ENCODE measurements at places on chromosomes 16 and 17.

DNA sequence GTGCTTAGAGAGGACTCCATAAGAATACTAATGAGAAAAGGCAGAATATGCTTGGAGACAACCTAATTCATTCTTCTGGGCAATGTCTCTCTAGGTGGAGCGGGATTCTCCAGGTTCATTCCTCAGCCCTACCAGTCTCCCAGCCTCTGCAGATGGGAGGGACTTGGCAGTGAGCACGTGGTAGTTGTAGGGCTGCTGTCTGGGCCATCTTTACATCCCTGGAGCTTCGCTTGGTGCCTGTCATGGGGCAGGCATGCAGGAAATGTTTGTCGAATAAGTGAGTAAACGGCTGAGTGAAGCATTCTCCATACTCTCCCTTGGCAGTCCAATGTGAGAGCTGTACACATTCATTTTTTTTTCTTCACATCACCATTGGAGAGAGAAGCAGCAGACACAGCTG is 387.5 kb downstream of the UTP18 start:
- DNase-seq: no peak

- no peak for DNase-seq
These were observed 29.0 kb downstream of the HELZ start for GRCh38 chr17:67215991-67216421.

- DNase-seq: no peak
These were observed 504 bp downstream of the FOXC2 start for GRCh38 chr16:86566966-86567700.

- no peak for DNase-seq
These were observed 201.0 kb downstream of the SPECC1 start for GRCh38 chr17:20210180-20210579.

DNA sequence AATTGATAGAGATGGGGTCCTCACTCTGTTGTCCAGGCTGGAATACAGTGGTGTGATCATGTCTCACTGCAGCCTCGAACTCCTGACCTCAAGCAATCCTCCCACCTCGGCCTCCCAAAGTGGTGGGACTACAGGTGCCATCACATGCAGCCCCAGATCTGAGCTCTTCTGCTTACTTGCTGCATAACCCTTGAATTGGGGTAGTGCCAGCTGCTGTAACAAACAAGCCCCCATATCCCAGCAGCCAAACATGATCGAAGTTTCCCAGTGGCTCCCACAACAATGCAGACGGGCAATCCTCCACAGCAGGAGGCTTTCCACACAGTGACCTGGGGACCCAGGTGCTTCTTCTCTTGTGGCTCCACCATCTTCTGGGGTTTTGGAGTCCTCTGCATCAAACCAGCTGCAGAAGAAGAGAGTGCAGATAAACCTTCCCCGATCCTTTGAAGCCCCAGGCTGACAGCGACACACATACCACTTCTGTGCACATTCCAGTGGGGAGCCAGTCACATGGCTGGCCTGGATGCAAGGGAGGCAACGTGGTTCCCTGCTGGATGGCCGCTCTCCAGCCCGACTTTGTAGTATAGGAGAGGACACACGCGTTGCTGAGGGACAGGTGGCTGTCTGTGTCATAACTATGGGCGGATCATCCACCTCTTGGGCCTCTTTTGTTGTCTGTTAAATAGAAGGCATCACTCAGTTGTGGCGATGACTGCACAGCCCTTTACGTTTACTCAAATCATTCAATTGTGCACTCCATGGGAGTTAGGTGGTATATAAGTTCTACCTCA is 16.7 kb downstream of the SBK1 start:
- no peak for DNase-seq

GRCh38 chr16:78689028-78689427 is 589.6 kb downstream of the WWOX start:
- DNase-seq: no peak

DNA sequence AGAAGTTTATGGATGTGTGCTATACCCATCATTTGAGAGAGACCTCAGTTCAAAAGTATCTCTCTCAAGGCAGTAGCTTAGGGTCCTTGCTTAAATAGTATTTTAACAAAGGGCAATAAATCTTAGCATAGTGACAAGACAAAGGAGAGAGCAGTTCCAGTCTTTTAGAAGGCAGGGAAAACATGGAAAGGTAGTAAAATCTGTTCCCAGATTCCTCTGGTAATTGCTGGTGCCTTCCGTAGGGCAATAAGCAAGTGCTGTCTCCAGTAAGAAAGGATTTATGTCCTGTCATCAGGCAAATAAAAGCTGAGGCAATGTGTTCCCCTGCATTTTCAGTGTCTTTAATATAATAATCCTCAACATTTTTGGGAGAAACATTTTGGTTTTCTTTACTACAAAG is 149.0 kb upstream of the MPHOSPH6 start:
- no peak for DNase-seq

DNA sequence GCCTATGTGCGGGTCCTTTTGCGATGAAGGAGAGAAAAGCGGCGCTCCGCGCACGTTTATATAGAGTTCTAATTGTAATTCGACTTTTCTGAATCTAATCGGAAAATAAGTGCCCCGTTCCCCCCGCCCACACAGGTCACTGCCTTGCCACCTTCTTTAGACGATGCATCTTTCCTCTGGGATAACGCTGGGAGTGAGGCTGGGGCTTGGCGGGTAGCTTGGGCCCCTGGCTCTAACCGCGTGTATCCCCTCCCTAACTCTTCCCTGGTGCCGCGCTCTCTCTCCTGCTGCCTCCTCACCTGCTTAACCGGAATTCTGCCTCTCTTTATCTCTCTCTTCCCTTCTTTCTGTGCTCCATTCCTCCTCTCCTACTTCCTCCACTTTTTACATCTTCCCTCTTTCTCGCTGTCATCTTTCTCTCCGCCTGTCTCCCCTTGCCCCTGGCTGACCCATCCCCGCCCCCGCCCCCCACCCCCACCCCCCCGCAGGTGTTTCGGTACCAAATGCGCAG is 2.6 kb downstream of the LHX1 start:
- DNase-seq: no peak

GRCh38 chr16:86536621-86537020 is 18.4 kb downstream of the MTHFSD start:
- no peak for DNase-seq

- no peak for DNase-seq
These were observed 8.7 kb downstream of the FLOT2 start for GRCh38 chr17:28888832-28889231.

DNA sequence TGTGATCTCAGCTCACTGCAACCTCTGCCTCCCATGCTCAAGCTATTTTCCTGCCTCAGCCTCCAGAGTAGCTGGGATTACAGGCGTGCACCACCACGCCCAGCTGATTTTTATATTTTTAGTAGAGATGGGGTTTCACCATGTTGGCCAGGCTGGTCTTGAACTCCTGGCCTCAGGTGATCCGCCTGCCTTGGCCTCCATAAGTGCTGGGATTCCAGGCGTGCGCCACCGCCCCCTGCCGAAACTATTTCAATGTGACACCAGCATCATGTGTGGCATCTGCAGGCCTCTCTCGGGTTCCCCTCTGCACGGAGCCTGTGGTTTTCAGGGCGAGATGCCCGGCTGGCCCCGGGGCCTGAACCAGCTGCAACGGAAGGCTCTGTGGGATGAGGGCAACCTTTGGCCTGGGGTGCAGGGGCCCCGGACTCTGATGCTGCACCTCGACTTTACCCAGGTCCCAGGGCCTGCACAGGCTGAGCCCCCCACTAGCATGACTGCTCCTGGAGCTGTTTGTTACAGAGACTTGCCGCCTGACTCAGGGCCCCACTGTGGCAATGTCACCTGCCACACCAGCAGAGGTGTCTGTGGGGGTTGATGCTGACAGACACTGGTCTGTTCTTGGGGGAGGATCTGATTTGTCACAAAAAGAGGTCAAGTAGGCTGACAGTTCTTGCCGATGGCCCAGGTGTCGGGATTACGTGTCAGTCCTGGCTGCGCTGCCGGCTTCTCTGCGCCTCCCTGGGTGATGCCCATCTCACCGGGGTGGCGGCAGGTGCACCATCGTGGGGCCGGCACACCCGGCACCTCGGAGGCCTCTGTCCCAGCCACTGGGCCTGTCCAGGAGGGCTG is 8.6 kb upstream of the TEX19 start:
- DNase-seq: no peak
